CD8-positive, alpha-beta T cell (primary cell): ENCODE measurements at places on chromosomes 7 and 10.

- no peak for DNase-seq
These were observed 49.3 kb downstream of the COL28A1 start for GRCh38 chr7:7486362-7486761.

- no peak for DNase-seq
These were observed 17.2 kb downstream of the SH2B2 start for GRCh38 chr7:102303669-102304422.

- DNase-seq, result no peak
These were observed 39.6 kb downstream of the SORCS3 start for GRCh38 chr10:104680467-104681401.

- DNase-seq, result no peak
These were observed 274.8 kb upstream of the NRG3 start for GRCh38 chr10:81600185-81600584.

- DNase-seq, result no peak
These were observed 5.8 kb downstream of the ANTXRL start for GRCh38 chr10:46292573-46293023.

DNA sequence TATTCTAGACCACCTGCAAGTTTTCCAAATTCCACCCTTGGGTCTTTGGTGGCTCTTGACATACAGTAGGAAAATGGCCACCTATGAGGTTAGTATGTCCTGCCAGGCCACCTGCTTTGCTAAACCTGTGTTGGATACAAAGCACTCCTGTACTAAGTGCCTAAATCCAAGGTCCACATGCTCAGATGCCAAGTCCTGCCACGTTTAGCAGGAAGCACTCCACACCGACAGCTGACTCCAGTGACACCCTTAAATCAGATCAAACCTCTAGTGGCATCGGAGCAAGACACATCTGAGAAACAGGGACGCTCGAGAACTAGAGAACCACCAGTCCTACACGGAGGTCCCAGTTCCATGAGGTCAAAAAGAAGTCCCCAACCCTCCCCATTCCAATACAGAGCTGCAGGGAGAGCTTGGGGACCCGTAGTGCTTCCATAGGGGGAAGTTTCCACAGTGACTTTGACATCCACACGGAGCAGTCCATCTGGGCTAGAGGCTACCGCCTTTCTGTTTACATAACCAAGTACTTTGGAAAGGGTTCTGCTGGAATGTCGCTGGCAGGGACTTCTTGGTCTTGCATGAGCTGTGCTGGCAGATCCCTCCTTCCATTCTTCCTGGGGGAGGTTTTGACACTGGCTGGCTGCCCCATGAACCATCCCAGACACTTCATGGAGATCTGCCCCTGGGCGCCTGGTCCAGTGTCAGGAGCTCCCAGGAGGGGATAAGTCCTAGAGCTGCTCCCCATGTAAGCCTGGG, 290.6 kb downstream of the PRPF18 start:
- DNase-seq, result no peak

- no peak for DNase-seq
These were observed 28.8 kb upstream of the CCNJ start for GRCh38 chr10:96014473-96015102.

GRCh38 chr10:30353851-30354250, 4.8 kb upstream of the MTPAP start:
- no peak for DNase-seq

- DNase-seq, result no peak
These were observed 54.4 kb upstream of the SEC61G start for GRCh38 chr7:54813398-54813797.

DNA sequence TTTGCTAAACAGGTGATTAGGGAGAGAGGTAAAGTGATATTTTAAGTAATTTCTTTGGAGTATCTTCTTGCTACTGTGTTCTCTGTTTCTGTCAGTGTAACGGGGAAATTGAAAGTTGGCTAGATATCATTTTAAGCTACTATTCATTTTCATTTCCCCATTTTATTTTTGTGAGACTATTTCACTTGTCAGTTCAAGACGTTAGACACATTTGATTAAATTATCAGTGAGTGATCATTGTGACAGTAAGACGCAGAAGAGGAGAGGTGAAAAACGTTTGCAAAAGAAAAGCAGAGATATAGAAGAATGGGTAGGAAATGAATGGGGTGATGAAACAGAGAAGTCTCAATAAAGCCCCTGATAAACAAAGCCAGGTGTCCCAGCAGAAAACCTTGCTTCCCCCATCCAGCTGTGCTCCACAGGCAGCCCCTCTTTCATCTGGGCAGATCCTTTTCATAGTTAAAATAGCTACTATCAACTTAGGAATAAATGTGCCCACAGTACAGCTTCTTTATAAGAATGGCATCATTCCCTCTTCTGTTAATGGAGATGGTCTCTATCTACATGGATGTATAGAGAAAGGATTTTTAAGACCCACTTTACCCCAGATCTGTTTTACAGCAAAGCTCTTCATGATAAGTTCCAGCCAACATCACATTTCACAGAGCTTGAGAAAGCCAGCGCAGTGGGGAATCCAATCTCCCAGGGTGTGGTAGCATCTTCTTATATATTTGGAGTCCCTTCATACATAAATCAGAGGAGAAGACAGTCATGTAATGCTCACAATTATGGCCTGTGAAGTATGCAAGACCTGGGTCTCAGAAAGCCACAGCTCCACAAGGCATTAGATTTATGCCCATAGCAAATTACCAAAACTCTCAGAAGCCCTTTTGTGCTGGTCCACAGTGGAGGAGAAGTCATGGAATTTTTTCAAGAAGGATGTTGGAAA, 138.1 kb upstream of the ITGB1 start:
- DNase-seq, result no peak

DNA sequence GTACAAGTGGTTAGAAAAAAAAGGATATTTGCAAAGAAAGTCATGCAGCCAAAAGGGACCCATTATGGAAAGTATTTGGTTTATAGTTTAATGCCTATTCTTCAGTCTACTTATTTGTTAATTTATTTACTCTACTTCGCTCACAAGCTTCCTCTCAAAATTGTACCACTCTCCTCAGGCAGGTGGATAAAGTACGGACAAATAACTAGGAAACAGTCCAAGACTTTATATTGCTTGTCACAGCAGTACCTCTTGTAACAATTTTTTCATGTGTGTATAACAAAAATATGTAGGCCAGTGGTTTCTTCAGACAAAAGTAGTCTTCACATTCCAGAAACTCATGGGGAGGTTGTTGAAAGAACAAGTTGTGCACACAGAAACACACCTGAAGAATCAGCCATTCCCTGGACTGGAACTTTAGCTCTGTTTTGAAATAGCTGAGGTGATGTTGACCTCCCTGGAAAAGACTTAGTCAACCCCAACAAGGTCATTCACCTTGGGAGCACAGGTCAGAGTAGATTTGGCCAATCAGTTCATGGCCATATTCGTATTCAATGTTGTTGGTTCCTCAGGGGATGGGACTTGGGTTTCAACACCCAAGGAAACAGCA, 73.4 kb downstream of the TES start:
- no peak for DNase-seq
